CD4-positive, alpha-beta memory T cell (primary cell): ENCODE measurements at places on chromosomes 7 and 10. TPM values are rescaled to one million over a fixed set of nuclear protein-coding genes. Genes with fewer than 3 reads are reported as not detected.

Gene RSBN1L
- total RNA-seq: 45.0 TPM

Gene CPN1
- not detected for total RNA-seq

Gene IKZF5
- 37.4 TPM for total RNA-seq

Gene ASZ1
- total RNA-seq: not detected

Gene UCMA
- not detected for total RNA-seq

Gene MCM10
- not detected for total RNA-seq

Gene SPDYE6
- total RNA-seq: not detected

Gene NEUROG3
- total RNA-seq: not detected

Gene AOAH
- 5.4 TPM for total RNA-seq

Gene KCNMA1
- not detected for total RNA-seq
